Neural progenitor cell (in vitro differentiated cells): ENCODE measurements at places on chromosomes 6 and 20. TPM values are rescaled to one million over a fixed set of nuclear protein-coding genes. Genes with fewer than 3 reads are reported as not detected.

DNA sequence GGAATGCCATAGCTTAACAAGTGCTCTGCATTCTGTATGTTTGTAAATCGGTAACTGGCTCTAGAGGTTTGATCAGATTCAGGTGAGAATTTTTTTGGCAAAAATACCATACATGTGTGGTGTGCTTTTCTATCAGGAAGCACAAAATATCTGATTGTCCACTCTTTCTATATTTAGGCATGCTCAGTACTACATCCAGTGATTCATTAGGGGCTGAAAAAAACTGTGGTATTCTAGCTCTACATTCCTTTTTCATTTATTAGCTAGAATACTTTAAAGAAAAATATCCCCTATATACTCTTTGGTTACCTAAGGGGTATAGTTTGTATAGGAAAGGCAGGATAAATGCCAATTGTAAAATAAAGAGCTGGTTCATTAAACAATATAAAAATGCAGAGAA, 10.6 kb upstream of the ELOVL2 start:
- DNase-seq: no peak

DNA sequence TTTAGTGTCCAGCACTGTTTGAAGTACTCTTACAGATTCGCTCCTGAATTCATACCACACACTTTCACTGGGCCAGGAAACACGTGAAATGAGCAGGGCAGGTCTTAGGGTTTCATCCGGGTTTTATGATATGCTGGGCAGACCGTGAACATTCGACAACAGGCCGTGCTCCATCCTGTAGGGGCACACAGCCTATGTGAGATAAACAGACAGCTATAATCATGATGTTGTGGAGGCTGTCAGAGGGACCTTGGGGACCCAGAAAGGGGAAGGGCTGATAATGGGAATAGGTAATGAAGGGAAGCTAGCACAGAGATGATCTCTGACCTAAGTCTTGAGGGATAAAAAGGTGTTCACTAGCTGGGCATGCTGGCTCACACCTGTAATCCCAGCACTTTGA, 110.4 kb downstream of the RIN2 start:
- DNase-seq: no peak

SLC22A2 gene
- total RNA-seq: not detected in 2 replicates

DNA sequence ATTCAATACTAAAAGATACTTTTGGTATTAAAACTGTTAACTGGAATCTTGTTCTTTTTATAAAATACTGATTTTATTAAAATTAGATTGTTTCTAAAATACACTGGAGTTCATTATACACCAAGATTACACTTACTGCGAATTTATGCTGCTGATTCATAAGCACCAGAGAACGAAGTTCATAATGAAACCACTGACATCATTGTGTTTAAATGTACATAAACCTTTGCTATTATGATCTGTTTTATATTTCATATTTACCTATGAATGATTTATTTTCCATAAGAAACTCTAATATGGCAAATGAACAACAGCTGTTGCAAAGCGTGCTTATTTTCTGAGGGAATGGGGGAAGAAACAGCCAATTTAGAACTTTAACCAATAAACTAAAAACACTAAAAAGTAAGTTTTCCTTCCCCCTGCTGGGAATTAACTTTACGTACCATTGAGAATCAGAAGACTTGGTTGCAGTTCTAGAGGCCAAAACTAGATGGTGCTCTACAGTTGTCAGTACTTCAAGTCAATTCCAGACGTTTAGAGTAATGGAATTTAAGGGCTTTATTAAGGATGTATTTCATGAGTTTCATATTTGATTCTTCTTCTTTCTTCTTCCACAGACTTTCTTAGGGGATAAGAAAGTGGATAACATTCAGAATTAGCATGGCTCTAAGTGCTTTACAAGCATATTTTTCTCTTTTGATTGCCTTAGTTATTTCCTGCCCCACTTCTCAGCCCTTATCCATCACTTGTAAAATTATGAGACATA, 30.8 kb upstream of the COL19A1 start:
- peak; percentile 68 for DNase-seq

SLC2A4RG gene
- total RNA-seq: 12.0 and 58.0 TPM in 2 replicates

EYA4 gene
- total RNA-seq: 2.3 and 2.4 TPM in 2 replicates

DNA sequence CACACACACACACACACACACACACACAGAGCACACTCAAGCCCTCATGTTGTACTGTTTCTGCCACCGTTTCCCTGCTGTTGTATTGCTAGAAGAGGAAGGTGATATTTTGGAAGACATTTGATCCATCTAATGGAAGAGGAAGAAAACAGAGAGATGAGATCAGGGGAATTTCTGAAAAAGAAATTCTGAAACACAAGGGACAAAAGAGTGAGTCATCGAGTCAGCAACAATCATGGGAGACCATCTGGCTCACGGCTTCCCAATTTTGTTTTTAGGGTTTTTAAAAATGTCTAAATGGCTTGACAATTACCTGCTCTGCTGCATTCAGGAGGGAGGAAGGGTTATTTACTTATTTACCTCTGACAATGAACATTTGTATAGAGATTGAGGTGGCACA, 22.0 kb downstream of the SOX4 start:
- no peak for DNase-seq

TNF gene
- total RNA-seq: 0.19 TPM in 1 of 2 replicates, not detected in the other

DNA sequence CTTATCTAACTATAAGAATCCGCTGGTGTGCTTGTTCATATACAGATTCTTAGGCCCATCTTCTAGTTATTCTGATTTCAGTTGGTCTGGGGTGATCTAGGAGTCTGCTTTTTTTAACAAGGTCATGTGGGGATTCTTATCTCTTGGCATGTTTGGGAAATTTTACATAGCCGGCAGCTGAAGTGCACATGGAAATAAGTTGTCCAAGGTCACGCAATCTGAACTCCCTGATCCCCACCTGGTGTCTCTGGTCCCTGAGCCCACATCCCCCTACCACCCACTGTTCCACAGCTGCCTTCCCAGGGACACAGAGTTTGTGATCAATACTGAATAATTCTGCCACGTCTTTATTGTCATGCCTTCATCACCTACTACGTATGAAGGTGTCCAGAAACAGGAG, 90.8 kb downstream of the SSR1 start:
- DNase-seq: no peak

DNA sequence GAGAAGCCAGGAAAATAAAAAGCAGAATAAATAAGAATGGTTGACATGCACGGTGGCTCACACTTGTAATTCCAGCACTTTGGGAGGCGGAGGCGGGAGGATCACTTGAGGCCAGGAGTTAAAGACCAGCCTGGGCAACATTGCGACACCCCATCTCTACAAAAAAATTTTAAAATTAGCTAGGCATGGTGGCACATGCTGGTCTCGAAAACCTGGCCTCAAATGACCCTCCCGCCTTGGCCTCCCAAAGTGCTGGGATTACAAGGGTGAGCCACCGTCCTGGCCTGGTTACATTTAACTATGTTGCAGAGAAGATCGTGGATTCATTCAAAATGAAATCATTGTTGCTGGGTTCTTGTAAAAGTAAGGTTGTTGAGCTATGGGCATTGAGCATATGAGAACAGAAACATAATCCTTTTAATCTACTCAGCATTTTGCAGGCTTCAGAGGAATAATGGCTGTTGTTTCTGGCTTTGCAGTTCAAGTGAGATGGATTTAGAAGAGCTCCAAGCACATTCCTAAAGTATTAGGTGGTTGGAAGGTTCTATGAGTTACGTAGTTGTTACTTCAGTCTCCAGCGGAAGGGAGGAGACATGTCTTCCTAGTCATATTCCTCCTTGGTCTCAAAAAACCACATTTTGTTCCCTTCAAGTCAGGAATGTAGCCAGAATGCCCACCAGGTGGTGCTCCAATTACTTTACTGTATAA, 45.6 kb upstream of the RAB23 start:
- peak; percentile 45 for DNase-seq

GRCh38 chr20:48837014-48837413, 9.2 kb upstream of the PREX1 start:
- no peak for DNase-seq

GRCh38 chr6:18179770-18180356, 24.6 kb downstream of the KDM1B start:
- no peak for DNase-seq

- DNase-seq: peak; percentile 51
These were observed 23.1 kb downstream of the PSMG4 start for GRCh38 chr6:3281631-3282475.

VGLL2 gene
- not detected in 2 replicates for total RNA-seq

DNA sequence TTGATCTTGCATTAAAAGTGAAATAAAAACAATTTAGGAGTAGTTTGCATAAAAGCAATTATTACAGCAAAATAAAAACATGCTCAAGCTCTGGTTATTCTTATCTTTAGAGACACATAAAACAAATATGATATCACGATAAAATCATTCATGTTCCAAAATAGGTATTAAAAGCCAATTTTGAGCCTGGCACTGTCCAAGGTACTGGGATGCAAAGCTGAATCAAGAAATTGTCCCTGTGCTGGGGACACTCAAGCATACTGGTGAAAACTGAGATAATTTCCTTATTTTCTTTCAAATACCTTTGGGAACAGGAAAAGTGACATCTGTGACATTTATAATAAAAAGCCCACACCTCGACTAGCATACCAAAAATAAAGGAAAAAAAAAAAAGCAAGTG, 931 bp upstream of the MTCL3 start:
- peak; percentile 32 for DNase-seq

GRCh38 chr20:46423342-46423741, 16.9 kb upstream of the ELMO2 start:
- DNase-seq: no peak

GRCh38 chr6:166763606-166764472, 136.8 kb upstream of the RPS6KA2 start:
- DNase-seq: no peak

- DNase-seq: no peak
These were observed 96.8 kb upstream of the LY86 start for GRCh38 chr6:6491761-6492160.

GRCh38 chr20:36569847-36570429, 3.5 kb upstream of the TGIF2 start:
- DNase-seq: no peak

DNA sequence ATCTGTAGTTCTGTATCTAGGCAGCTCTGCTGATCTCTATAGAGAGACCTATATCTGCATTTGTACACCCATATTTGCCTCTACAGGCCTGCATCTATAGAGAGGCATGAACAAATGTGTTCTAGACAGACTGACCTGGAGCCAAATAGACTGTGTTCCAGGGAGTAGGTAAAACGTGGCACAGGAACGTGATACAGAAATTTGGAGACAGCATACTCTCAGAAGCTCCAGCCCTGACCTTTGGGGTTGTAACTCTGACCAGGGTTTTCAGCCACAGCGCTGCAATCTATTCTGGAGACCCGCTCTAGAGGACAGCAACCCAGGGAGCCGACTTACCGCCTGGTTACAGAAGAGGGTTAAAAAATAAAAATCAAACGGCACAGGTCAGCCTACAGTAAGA, 983 bp downstream of the RBBP9 start:
- DNase-seq: peak; percentile 21

RIPOR2 gene
- 0.26 and 1.1 TPM in 2 replicates for total RNA-seq

TCFL5 gene
- total RNA-seq: 29.1 and 36.3 TPM in 2 replicates

DNA sequence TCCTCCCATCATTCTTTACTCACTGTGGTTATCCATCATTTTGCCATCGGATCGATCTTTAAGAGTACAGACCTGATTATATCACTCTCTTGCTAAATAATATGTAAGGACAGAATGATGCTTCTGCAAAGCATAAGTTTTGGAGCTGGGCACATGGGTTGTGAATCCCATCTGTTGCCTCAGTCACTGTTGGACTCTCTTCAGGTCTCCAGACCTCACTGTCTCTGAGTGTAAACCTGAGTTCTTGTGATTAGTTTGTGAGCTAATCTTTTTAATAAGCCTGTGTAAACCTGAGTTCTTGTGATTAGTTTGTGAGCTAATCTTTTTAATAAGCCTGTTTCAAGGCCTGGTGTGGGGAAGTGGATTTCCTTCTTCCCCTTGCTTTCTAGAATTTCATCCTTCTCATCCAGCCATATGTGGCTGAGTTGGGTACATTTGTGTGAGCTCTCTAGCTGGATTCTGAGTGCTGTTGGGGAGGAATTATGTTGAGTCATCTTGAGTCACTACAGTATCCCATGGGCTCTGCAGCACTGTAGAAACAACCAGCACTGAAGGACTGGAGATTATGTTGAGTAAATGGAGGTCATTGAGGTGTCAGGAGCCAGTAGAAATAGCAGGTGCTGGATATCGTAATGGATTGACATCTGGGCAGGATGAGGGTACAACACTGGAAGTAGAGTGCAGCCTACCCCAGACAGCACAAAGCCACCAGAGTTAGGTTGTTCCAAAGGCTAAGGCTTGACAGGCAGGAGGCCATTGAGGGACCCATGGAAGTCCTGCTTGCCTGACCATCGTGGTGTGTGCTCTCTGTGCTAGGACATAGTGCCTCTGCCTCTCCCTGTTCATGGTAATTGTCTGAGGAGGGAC, 52.4 kb downstream of the SCAND1 start:
- DNase-seq: no peak

GRCh38 chr6:18022398-18023231, 35.2 kb upstream of the KIF13A start:
- DNase-seq: peak; percentile 95

BCLAF1 gene
- 127 and 190 TPM in 2 replicates for total RNA-seq

DNAAF9 gene
- total RNA-seq: 14.1 and 15.1 TPM in 2 replicates

ZSCAN31 gene
- total RNA-seq: 6.6 and 8.3 TPM in 2 replicates

- DNase-seq: no peak
These were observed 95.9 kb downstream of the NFATC2 start for GRCh38 chr20:51446656-51447055.

NFATC2 gene
- total RNA-seq: 0.19 and 0.25 TPM in 2 replicates

- no peak for DNase-seq
These were observed 350.0 kb downstream of the CD83 start for GRCh38 chr6:14467591-14467990.

- no peak for DNase-seq
These were observed 142.8 kb upstream of the PTPRK start for GRCh38 chr6:128663238-128663637.

SPATS1 gene
- total RNA-seq: 0.25 TPM in 1 of 2 replicates, not detected in the other
